ENCODE measurements at places on chromosomes 5 and 9.

- no peak for DNase-seq
These were observed 98.2 kb downstream of the TAF11L14 start for GRCh38 chr5:17732351-17732923.

- DNase-seq, result no peak
These were observed 83.1 kb upstream of the RASA1 start for GRCh38 chr5:87184605-87185004.

DNA sequence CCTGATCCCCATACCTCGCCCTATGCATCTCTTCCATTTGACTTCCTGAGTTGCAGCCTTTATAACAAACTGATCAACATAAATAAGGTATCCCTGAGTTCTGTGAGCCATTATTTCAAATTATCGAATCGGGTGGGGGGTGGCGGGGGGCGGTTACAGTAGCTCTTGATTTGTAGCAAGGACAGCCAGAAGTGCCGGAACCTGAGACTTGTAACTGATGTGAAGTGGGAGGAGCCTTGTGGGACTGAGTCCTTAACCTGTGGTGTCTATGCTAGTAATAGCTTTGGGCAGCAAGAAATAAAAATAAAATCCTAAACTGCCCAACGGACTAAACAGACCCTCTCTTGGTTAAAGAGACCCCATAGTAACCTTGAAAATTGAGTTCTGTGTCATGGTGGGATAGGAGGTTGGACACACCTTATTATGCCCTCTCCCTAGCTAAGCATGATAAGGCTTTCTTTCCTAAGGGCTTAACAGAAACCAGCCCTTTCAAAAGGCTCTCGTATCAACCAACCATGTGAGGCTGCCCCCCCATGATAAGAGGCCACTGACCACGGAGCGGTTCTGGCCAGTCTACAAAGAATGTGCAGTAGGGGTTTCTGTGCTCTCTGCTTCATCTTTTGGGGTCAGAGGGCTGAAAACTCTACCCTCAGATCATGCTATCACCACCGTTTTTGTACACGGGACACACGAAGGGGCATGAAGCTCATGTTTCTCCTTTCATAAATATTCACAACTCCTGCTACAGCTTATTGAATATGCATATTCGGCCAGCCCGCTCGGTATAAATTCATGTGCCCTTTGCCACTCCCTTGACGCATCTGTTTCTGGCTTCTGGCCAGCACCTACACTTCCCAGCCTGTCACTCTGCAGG is 39.5 kb upstream of the IQGAP2 start:
- DNase-seq, result no peak

DNA sequence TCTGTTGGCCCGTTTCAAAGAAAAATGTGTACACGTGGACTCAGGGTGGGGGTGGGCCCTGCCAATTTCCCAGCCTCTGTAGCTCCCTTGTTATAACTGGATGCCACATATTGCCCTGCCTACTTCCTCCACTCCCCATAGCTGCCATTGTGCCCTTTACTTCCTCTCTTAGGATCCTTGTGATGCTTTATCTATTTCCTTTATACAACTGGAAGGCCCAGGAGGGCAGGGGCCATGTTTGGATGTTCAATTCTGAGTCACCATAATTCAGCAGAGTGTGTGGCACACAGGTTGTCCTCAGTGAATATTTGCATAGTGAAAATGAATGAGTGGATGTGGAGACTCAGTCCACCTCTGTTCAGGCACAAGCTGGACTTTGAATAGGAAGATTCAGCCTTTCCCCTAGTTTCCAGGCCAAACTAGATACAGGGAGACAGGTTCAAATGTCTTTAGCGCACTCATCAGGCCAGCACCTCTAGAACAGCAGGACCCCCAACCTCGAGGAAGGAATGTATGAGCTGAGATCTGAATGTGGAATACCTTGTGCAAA is 10.6 kb upstream of the FEM1C start:
- DNase-seq, result no peak

GRCh38 chr9:130128733-130129431 is 43.3 kb upstream of the NCS1 start:
- DNase-seq, result peak; percentile 75

GRCh38 chr9:93668261-93668871 is 92.0 kb downstream of the PHF2 start:
- no peak for DNase-seq

DNA sequence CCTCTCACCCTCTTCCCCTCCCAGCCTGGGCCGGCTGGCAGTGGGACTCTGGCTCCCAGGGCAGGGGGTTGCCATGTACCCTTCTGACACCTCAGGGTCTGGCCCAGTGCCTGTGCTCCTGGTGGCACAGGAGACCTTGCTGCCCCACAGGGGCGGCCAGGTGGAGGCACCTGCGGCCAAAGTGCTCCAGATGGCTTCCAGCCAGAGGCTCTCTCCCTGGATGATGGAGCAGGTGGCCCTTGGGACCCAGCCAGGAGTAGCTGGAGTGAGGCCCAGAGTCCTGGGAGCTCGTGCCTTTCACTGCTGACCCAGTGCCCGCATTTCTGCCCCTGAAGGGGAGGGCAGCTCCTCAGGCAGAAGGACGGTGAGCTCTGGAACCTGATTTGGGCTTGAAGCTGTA is 87.3 kb downstream of the NTNG2 start:
- DNase-seq, result peak; percentile 85

GRCh38 chr9:134965851-134966250 is 48.1 kb upstream of the FCN1 start:
- peak; percentile 20 for DNase-seq

DNA sequence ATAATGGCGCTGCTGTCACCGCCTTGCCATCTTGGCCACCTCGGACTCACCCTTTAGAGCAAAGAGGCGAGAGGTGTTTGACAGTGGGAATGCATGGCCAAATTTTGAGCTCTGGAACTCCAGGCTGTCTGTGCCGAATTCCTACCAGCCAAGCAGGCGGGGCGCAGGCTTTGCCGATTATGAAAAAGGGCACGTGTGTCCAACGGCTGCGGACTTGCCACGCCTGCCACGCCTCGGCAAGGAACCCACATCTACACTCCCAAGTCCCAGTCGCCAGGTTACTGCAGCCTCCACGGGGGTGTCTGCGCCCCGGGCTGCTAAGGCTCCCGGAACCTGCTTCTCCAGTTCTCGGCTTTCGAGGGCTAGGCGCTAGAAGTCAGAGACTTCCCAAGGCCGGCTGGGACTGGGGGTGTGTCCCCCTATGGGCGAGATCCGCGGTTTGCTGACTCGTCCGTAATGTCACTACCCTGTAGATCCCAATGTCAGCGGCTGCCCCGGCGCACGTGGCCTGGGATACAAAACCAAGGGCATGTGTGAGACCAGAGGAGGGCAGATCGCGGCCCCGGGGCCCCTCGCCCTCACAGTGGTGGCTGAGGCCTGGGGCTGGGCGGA is 2.8 kb downstream of the NPR3 start:
- peak; percentile 60 for DNase-seq

DNA sequence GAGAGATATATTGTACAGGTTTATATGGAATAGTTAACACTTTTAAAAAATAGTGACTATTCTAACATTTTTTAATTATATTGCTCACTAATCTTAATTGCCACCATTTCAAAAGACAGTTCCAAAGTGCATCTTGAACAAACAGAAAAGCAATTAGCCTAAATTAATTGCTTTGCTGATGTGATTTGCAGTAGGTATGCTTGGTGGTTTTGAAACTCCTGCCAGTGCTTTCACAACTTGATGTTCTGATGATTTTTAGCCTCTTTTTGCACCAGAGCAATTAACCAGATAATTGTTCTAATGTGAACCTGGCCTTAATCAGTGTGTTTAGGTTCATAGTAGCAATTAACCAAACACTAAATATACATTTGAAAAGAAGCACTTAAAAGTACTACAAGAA is 207.6 kb downstream of the FBXL17 start:
- DNase-seq, result no peak

GRCh38 chr5:24539613-24540012 is 105.2 kb downstream of the CDH10 start:
- no peak for DNase-seq

GRCh38 chr5:77518304-77518703 is 26.2 kb upstream of the WDR41 start:
- DNase-seq, result no peak

- DNase-seq, result no peak
These were observed 45.7 kb upstream of the PPARGC1B start for GRCh38 chr5:149684371-149684770.

- no peak for DNase-seq
These were observed 353.5 kb upstream of the CDH6 start for GRCh38 chr5:30839956-30840355.
